Activated CD4-positive, CD25-positive, alpha-beta regulatory T cell treated with anti-CD3 and anti-CD28 coated beads, Interleukin-2, amount 50 U/mL, for 16 hours (primary cell): ENCODE measurements at places on chromosomes 1 and 21.

DNA sequence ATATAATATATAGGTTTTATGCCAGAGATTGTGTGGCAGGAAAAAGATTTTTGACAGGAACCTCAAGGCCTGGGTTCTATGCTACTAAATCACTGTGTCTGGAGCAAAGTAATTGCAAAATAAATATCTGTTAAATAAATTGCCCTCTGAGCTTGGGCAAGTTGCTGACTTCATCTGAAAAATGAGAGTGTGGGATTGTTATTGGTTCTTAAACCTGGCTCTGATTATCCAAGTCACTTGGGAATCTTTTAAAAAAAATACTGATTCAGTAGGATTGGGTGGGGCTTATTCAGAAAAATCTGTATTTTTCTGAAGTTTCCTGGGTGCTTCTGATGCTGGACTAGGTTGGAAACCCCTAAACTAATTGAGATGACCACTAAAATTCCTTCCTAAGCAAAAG is 174.1 kb upstream of the SGIP1 start:
- DNase-seq = no peak

GRCh38 chr1:83769072-83769471 is 229.9 kb downstream of the TTLL7 start:
- no peak for DNase-seq

DNA sequence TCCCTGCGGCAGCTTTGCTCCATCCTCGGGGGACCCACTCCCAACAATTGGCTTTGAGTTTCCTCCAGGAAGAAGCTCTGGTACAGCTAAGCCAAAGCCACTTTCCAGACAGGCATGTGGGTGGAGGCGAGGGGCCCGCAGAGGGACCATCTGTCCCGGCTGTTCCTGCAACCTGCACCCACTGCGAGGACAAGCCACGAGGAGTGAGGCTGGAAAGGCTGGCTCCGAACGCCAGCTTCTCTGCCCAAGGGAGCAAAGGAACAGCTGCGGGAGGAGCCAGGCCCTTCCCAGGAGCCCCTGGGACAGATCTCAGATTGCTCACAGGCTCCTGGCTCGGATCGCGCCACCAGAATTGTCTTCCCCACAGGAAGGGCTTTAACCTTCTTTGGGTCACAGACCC is 28.3 kb upstream of the PEF1 start:
- DNase-seq = no peak

- DNase-seq = no peak
Observed at GRCh38 chr21:15841856-15842564, 112.2 kb downstream of the USP25 start.

- no peak for DNase-seq
Observed at GRCh38 chr1:117034791-117035290, 25.3 kb upstream of the TTF2 start.

- DNase-seq = no peak
Observed at GRCh38 chr1:241396747-241397681, 40.0 kb upstream of the RGS7 start.

DNA sequence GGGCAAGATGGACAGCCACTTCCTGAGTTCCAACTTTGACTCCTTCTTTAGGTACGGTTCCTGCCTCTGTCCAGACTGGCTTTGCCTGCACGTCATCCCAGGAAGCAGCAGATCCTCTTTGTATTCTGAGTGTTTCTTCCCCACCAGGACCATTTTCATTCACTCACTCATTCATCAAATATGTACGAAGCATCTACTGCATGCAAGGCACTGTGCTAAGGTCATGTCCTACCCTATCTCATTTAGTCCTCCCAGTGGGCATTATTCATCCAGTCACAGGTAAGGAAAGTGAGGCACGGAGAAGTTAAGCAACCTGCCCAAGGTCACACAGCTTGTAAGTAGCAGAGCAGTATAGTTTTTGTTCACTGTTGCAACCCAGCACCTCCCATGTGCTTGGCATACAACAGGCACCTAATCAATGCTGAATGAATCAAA is 13.9 kb downstream of the CRYBG2 start:
- no peak for DNase-seq

DNA sequence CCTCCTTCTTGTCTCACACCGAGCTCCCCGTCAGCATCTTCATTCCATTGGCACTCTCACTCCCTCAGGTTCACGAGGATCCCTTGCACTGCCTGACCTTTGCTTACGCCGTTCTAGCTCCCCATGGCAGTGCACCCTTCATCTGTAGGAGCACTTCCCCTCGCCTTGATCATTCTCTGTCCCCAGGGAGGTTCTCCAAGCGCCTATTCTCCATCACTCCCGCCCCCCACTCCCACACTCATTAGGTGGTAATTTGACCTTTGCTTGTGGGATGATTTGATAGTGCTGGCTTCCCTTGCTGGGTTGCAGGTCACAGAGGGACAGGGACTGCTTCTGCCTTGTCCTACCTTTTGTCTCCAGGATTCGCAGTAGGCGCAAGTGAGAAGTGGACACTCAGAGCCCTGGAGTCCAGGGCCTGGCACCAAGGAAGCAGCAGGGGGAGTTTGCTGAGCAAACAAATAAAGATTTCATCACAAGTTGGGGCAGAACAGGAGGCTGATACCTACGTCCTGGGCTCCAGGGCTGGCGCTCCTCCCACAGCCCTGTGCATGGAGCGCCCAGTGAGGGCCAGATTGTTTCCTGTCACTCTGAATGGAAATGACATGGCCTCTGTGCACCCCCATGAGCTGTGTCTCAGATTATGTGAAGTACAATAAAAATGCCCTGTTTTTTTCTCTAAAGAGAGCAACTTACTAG is 82.0 kb upstream of the RUNX3 start:
- no peak for DNase-seq

DNA sequence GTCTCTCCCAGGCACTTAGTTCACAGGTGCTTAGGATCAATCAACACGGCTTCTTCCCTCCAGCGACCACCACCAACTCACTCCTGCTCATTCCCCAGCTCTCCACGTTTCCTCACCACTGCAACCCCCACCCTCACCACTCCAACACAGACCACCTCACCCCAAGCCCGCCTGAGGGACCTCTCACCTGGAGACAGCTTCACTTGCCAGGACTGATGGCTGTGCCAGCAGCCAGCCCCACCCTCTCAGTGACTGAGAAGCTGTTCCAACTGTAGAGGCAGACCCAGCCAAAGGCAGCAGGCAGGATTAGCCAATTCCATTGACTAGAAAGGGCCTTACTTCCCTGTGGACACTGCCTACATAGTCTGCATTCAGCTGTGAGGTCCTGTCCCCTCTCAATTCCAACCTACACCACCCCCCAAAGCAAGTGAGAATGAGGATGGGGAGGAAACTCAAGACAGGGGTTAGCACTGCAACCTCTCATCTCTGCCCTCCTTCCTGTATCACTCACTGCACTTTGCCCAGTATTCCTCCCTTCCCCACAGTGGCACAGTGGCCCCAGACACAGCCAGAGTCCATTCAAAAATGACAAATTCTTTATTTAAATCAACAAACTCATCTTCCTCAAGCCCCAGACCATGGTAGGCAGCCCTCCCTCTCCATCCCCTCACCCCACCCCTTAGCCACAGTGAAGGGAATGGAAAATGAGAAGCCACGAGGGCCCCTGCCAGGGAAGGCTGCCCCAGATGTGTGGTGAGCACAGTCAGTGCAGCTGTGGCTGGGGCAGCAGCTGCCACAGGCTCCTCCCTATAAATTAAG is 7.6 kb downstream of the TAGLN2 start:
- no peak for DNase-seq

DNA sequence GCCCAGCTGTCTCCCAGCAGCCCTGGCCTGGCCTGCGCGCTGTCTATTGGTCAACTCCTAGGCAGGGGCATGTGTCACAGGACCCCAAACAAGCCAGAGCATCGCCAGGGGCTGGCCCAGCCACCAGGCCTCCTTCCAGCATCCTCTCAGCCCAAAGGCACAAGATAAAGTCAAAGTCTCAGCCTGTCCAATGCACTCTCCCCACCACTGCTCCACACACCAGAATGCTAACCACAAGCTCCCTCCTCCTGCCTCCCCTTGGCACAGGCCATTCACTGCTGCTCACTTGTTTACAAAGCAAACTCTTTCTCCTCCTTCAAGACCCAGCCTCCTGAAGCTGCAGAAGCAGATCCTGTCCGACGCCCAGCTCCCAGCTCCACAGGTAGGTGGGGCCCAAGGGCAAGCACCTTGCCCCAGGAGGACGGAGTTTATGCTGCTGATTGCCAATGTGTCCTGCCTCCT is 133.4 kb downstream of the DMRTB1 start:
- no peak for DNase-seq

- DNase-seq = no peak
Observed at GRCh38 chr1:208562151-208562960, 318.2 kb upstream of the PLXNA2 start.

- no peak for DNase-seq
Observed at GRCh38 chr1:181531951-181532600, 48.8 kb downstream of the CACNA1E start.

- DNase-seq = no peak
Observed at GRCh38 chr1:10648689-10649516, 147.5 kb downstream of the CASZ1 start.

DNA sequence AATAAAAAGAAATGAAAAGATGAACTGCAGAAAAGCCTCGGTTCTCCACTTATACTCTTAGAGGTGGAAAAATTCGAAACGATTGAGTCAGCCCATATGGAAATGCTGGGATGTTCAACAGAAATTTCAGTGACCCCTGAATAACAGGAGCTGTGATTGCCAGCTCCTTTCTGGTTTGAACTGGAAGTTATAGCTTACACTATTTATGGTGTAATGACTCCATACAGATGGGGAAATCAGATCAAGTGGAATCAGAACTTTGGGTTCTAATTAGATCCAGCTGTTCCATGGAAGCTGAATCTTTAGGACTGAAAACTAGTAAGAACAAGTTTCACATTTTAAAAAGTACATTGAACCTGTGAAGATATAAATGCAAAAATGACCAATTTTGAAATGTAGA is 569.3 kb upstream of the ZRANB2 start:
- no peak for DNase-seq
